ENCODE measurements at places on chromosomes 1 and 21.

DNA sequence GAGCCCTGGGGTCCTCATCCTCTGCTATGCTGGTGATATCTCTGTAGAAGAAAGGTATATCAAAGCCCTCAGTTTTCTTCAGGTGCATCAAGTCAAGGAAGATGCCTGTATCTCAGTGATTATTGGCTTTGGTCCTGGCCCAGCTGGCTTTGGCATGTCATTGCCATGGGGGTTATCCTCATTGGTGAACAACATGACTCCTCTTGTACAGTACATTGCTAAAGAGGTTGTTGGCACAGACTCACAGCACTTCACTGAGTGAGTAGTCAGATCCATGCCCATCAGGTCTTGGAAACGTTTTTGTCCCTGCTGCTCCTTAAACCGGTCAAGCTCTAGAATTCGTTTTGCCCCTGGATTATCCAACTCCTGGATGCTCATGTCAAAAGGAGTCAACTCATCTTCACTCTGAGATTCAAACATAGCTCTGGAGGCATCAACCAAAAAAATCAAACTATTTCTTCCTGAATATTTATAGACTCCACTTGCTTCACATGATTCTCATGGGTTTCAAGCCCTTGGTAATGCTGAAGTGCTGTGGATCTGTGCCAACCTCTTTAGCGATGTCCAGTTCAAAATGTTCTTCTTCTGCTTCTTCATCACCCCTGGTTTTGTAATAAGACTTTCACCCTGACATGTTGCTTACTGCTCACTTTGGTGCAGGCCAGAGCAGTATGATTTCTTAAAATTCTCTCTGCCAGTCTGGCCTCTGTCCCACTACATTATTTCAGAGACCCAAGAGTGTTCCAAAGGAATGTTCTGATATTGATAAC lies 43.0 kb upstream of the RAB3GAP2 start:
- DNase-seq = no peak

DNA sequence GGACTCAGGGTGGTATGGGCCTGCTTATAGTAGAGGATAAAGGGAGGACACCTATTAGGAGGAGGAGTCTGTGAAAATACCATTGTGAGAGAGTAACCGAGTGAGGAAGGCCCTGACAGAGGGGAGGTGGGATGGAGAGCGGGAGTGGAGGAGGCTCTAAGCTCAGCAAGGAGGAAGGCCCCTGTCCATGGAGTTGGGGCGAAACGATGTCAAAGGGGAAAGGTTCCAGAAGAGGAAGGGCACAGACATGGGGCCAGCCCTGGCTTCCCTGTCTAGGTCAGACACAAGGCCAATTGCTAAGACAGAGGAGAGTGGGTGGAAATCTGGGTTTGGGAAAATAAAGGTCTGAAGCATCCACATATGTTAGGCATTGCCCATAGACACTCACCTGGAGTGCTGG lies 44.2 kb downstream of the ELK4 start:
- DNase-seq = no peak

GRCh38 chr1:87535551-87535950 lies 206.9 kb downstream of the LMO4 start:
- no peak for DNase-seq

DNA sequence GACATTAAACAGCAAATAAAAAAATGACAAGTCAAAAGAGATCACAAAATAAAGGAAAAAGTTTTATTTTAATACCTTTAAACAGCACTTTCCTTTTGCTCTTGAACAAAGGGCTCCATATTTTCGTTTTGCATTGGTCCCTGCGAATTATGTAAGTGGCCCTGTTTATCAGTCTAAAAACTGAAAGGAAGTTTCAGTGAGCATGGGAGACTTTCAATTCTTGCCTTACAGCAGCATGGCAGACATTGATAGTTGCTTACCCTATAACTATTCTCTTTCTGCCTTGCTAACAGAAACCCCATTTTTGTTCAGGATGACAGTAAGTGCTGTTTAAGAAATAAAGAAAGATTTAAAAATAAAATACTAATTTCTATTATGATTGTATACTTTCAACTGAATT lies 5.2 kb upstream of the SH3GLB1 start:
- no peak for DNase-seq

DNA sequence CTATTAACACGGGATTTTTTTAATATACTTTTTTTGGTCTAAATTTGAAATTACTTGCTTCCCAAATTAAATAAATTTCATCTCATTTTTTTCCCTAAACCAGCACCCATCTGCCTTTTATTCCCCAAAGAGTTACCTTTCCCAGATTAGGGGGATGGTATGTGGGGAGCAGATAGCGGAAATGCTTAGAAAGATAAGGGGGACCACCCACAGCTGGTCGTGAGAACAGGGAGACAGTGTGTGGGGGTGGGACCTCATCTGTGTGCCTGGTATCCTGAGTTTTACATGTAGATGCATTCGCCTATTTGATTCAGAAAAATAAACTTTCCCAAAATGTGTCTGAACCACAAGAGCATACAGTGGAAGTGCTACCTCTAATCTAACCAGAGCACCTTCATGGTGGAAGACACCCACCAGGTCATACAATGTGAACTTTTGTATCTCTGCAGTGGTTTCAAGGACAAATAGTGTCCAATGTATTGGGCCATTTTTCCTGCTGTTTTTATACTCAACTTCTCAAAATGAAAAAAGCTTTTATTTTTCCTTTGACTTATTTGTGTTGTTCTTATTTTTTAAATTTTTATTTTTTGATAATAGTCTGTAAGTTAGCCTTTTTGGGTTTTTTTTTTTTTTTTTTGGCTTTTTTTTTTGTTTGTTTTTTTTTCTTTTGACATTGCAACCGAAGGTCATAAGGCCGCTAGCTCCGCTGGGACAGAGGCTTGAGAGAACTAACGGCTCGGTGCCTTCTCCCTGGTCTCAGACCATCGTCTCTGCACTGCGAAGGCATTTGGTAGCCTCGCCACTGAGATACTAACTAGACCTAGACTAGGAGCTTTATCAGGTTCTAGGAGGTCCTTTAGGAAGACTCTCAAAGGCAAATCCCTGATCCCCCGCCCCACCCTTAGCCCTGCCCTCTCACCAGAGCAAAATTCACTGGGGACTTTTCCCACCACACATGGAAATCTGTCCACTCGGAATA lies 263.2 kb downstream of the TM2D1 start:
- DNase-seq = no peak

GRCh38 chr1:117416546-117417125 lies 49.4 kb downstream of the MAN1A2 start:
- no peak for DNase-seq

DNA sequence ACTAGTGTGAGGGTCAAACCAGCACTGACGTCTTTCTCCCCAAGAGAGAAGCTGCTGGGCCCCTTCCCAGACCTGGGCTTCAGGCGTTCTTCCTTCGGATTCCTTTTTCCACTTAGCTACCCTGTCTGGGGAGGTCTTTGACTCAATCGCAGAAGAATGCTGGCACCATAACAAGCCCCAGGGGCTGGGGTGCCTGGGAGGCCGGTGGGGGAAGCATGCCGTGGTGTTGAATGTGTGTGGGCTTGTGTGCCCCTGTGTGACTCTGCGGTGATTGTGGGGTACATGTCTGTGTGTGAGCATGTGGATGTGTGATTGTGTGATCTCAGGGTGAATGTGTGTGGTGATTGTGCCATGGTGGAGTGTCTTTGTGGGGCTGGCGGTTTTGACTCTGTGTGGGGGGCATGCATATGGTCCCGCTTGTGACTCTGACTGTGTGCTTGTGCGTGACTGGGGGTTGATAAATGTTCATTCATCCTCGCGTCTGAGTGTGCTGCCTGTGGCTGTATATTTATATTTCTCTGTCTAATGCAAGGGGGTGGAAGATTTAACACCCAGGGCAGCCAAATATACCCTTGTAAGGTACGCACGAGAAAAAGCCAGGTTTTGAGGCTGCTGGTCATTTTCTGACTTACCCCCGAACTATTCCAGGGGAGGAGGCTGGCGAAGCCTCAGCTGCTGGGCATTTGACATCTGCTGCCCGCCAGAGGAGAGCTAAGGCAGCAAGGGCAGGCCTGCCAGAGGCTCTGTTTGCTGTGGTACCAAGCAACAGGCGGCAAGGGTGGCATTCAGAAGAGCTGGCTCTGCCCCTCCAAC lies 1.1 kb upstream of the SYNC start:
- DNase-seq = no peak

DNA sequence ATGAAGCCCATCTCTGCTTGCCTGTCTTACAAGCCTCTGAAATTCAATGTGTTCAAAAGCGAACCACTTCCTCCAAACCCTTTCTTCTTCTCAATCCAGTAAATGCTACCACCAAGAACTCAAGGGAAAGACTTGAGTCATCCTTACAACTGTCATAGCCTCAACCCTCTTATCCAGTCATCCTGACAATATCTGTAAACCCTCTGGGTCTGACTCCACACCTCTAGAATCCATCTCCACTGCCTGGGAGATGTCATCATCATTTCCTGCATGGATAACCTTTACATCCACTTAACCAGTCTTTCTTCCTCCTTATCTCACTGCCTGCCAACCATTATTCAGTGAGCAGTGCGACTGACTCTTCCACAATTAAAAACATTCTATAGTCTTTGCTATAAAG lies 441.1 kb downstream of the SETD4 start:
- no peak for DNase-seq

DNA sequence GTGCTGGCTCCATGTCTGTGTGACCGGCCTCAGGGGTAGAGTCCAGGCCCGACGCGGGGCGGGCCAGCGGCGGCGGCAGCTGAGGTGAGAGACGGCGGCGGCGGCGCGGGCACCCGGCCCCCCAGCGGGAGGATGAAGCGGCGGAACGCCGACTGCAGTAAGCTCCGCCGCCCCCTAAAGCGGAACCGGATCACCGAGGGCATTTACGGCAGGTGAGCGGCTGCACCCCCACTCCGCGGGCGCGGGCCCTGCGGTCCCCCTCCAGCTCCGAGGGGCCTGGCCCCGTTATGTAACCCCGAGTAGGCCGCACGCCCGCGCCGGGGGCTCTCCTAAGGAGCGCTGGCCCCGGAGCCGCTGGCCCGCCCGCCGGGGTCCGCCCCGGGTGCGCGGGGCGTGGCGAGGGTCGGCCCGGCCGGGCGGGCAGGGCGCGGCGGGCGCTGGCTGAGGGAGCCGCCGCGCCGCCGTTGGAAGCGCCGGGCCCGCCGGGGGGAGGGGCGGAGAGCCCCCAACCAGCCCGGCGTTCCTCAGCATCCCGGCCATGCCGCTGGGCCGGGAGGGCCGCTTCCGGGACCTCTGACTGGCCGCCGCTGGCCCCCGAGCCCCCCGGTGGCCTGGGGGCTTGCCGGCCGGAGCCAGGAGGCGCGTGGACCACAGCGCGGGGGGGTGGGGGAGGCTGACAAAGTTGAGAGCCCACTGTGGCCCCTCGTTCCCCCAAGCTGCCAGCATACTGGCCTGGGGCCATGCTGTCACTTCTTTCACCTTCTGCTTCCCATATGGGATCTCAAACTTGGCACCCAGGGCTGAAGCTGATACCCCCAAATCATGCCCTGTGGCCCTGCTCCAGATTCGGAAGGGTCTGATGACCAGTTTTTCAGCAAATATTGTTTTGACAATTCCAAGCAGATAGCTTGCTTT lies 527 bp downstream of the MACO1 start:
- DNase-seq = peak; percentile 57

GRCh38 chr1:155179112-155180031 lies 5.7 kb downstream of the TRIM46 start:
- DNase-seq = no peak

DNA sequence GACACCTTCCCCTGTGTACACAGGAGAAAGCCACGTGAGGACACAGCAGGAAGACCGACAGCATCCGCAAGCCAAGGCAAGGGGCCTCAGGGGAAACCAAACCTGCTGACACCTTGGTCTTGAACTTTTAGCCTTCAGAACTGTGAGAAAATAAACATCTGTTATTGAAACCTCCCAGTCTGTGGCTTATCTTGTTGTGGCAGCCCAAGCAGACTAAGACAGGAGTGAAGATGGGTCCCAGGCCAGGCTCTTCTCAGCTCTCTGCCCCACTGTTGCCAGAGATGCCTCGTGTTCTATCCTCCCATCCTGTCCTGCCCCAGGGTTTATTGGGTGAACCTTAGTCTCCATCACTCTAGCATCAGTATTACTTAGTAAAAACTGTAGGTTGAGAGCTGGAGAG lies 236.3 kb downstream of the MATN1 start:
- no peak for DNase-seq

DNA sequence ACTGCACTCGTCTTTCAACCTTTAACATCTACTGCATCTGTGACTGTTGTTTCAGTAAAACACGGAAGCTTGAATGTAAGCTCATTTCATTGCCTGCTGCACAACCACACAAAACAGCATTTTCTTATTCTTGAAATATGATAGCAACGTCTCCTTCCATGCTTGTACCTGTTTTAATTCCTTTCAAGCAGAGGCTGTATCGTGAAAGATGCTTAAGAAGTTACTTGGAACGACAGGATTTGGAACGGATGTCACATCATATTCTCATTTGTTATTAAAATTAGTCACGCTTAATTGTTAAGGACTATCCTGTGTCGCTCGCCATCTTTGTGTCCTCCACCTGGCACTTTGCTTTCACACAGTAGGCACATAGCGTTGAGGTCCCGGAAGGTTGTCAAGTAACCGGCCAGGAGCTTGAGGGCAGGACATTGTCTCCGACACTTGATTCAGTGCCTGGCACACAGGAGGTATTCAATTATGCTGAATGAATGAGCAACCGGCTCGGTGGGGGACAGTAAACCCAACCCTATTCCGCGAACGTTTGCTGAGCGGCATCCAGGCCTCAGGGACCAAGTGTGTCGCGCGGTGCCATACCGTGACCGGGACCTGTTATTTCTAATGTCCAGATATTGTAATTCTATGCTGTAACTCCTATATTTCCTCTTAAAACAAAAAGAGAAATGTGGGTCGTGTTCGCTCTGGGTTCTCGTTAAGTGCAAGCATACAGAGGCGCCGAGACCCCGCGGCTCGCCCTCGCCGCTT lies 499 bp upstream of the SH3GLB1 start:
- DNase-seq = no peak

GRCh38 chr1:207313131-207313530 lies 8.3 kb upstream of the CD55 start:
- DNase-seq = no peak

GRCh38 chr1:165661703-165662102 lies 30.7 kb downstream of the MGST3 start:
- DNase-seq = no peak

- no peak for DNase-seq
Observed at GRCh38 chr1:221634606-221635005, 107.3 kb downstream of the DUSP10 start.

- DNase-seq = no peak
Observed at GRCh38 chr1:156727492-156727891, 777 bp upstream of the METTL25B start.
